ENCODE measurements at places on chromosomes 1 and 21. TPM values are rescaled to one million over a fixed set of nuclear protein-coding genes. Genes with fewer than 3 reads are reported as not detected.

Gene GPX7
- total RNA-seq, result not detected

Gene C1orf115
- 16.8 TPM for total RNA-seq

Gene RGS18
- total RNA-seq, result not detected

Gene CLCA4
- total RNA-seq, result not detected

Gene OR2T2
- total RNA-seq, result not detected

DNA sequence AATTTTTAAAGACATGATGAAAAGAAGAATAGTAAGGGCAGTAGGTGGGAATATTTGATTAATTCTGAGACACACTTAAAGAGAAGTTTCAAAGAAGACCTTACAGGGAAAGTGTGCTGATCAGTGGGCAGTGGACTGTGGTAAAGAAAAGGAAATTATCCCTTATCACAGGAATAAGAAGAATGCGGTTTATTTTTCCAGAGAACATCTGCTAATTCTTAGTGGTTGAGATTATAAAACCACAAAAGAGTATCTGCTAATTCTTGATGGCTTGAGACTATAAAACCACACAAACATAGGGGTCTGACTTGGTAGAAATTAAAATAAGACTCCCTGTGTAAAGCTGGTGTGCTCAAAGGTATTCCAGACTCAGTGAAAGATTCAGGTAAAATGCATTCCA, 60.0 kb upstream of the KCTD3 start:
- H3K4me1 ChIP-seq, result no peaks in the 10 kb centered on the region
- DNase-seq, result no peak
- H3K4me3 ChIP-seq, result no peak overlapping the region
- no peaks in the 10 kb centered on the region for H3K36me3 ChIP-seq
- H3K27ac ChIP-seq, result no peak overlapping the region

DNA sequence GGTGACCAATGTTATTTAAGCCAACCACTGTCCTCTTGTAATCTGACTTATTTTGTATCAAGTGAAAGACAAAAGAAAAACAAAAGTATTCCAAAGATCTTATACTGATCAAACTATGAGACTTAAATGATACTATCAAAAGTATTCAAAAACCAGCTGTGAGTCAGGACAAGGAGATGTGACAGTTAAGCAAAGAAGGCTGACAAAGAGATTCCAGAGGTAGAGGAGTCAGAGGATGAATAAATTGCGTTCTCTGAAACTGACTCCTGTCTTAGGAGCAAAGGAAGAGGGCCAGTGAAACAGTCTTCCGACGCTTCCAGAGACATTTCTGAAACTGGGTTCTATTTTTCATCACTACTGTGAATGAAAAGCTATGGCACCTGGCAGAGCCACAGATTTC, 20.9 kb downstream of the TMEM50B start:
- no peaks in the 10 kb centered on the region for H3K27me3 ChIP-seq
- no peak overlapping the region for H3K27ac ChIP-seq
- no peak overlapping the region for H3K4me3 ChIP-seq

DNA sequence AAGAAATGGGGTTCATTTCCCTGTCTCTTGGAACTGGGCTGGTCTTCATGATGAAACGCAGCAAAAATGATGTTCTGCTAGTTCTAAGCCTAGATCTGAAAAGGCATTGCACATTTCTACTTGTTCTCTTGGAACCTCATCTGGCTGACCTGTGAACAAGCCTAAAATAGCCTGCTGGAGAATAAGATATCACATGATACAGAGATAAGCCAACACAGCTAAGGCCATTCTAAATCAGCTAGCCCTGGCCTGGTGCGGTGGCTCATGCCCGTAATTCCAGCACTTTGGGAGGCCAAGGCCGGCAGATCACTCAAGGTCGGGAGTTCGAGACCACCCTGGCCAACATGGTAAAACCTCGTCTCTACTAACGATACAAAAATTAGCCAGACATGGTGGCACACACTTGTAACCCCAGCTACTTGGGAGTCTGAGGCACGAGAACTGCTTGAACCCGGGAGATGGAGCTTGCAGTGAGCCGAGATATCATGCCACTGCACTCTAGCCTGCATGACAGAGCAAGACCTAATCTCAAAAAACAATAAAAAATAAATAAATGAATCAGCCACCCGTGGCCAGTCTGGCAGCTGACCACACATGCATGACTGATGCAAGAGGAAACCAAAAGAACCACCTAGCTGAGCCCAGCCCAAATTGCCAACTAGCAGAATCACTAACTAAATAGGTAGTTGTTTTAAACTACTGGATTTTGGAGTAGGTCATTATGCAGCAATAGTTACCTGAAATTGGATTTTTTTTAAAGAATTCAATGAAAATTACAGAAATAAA, 18.0 kb downstream of the CD244 start:
- no peaks in the 10 kb centered on the region for H3K4me1 ChIP-seq
- H3K4me3 ChIP-seq, result no peak overlapping the region
- no peak for DNase-seq
- H3K36me3 ChIP-seq, result no peaks in the 10 kb centered on the region

GRCh38 chr1:153946622-153947241, at the start of gene DENND4B:
TSS of gene DENND4B (minus strand) at chr1:153946718. CDS start at chr1:153944374, 2,344 bp downstream.
- peaks cover 6% of the 10 kb centered on the region for H3K4me1 ChIP-seq
- H3K36me3 ChIP-seq, result peaks cover 18% of the 10 kb centered on the region
- H3K4me3 ChIP-seq, result peak within 1 kb of the TSS; percentile 83
- no peaks in the 10 kb centered on the region for H3K27me3 ChIP-seq

DNA sequence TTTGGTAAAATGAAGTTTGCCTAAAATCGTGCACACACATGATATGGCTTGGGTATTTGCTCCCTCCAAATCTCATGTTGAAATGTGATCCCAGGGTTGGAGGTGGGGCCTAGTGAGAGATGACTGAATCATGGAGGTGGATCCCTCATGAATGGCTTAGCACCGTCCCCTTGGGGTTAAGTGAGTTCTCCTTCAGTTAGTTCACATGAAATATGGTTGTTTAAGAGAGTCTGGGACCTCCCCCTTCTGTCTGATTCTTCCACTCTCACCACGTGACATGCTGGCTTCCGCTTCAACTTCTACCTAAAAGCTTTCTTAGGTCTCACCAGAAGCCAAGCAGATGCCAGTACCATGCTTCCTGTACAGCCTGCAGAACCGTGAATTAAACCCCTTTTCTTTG, 58.4 kb downstream of the SIPA1L2 start:
- no peak overlapping the region for H3K4me3 ChIP-seq
- H3K36me3 ChIP-seq, result no peaks in the 10 kb centered on the region
- no peak overlapping the region for H3K27ac ChIP-seq
- H3K27me3 ChIP-seq, result no peaks in the 10 kb centered on the region

GRCh38 chr1:243729956-243730355, 120.1 kb downstream of the AKT3 start:
- DNase-seq, result no peak
- no peak overlapping the region for H3K27ac ChIP-seq
- no peak overlapping the region for H3K4me3 ChIP-seq
